Thymus (tissue), 14 donors: ENCODE measurements at places on chromosomes 1 and 21. TPM values are rescaled to one million over a fixed set of nuclear protein-coding genes. Genes with fewer than 3 reads are reported as not detected.

DNA sequence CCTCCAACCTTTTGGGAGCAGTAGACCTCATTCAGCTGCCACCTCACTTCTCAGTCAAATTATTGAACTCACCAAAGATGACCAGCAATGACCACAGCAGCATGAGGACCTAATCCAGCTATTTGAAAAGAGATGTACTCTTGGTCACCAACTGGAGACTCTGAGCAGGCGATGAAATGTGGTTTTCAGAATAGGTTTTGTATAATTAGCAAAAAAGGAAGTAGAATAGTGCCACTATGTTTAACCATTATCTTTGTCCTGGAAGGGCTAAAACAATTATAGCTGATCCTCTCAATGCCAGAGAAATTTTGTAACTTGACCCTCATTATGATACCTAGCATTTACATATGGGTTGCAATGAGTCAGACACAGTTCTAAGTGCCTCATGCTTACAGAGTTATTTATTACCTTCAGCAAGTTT, at the start of gene FCRL2:
Gene FCRL2, minus strand, starts transcription at position 162 of the 421 bp plus-strand sequence. Its CDS starts 59 bp downstream, at position 103.
- DNase-seq, result no peak

DNA sequence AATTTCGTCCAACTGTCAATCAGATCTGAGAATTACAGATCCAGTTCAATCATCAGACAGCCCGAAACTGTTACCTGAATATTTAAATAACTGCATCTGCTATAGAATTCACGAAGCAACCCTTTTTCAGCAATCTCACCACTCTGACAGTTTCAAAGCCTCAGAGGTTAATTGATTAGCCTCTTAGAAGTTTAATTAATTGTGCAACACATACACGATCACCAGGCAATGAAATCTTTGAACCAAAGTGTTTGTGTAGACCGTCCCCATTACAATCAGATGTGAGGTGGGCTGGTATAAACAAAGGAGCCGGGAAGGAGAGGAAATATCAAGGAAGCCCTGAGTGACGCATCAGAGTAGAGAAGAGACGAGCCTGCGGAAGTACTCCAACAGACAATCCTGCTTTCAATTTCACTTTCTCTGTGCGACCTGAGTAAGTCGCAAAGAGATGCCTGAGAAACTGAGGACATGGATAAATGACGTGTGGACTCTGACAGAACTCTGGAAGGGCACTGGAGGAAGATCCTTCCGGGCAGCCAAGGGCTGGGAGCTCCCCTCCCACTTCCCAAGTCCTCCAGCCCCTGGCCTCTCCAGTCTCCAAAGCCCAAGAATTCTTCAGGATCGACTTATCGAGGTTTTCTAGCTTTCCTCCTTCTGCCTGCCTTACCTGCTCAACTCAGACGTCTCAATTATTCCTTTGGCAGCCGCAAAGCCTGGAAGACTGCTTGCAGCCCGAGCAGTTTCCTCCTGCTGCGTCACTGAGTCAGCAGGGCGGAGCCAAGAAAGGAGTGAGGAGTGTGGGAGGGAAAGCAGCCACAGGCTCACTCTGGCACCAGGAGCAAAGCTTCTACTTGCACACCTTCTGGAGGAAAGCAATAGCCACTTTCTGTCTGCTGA, at the start of gene RNASEL:
Gene RNASEL, minus strand, starts transcription at position 757 of the 897 bp plus-strand sequence. CDS start 2,450 bp downstream, outside the sequence.
- peak; percentile 68 for DNase-seq

- DNase-seq, result no peak
Measured at GRCh38 chr1:110671361-110671760, 3.4 kb downstream of the KCNA3 start.

DNA sequence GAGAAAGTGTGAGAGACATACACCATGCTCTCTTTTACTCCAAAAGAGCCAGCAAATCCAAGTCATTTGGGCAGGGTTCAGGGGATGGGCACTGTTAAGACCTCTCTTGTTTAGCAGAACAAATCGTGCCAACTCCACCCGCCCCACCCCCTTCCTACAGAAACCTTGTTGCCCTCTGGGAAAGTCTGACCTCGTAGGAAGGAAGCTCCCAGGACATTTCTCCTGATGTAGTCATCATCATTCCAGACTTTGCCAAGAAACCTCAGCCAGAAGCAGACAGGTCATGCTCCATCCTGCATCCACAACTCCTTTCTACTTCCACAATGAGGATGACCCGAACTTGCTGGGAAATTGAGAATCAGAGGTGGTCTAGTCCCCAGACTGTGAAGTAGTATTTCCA, 57.7 kb downstream of the UBE2T start:
- no peak for DNase-seq

- DNase-seq, result no peak
Measured at GRCh38 chr21:20631633-20632032, 366.6 kb upstream of the NCAM2 start.

The KPRP gene
- not detected for total RNA-seq

DNA sequence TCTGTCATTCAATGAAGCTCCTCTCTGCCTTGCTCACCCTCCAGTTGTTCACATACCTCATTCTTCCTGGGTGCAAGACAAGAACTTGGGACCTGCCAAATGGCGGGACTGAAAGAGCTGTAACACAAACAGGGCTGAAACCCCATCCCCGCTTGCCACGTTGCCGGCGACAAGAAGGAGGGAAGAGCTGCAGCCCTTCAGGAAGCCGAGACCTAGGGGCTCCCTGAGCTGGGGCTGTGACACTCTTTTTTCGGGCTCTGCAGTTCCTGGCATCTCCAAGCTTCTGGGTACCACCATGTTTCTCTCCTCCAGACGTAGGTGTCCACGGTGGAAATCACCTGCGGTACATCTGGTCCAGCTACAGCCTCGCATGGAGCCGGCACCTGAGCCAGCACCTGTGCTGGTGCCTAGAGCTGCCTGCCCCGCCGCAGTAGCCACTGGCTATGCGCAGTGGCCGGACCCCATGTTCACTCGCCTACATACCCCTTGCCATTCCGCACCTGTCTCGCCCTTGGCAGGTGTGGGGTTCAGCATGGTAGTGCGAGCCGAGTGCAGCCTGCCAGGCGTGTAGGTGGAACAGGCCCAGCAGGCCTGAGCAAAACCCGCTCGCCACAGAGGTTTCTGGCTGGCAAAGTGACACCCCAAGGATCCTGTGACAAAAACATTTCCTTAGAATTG, 367.0 kb upstream of the NEGR1 start:
- no peak for DNase-seq
